ENCODE measurements at places on chromosomes 1 and 21.

GRCh38 chr1:203252678-203253077, 23.2 kb upstream of the CHIT1 start:
- DNase-seq, result peak; percentile 91

DNA sequence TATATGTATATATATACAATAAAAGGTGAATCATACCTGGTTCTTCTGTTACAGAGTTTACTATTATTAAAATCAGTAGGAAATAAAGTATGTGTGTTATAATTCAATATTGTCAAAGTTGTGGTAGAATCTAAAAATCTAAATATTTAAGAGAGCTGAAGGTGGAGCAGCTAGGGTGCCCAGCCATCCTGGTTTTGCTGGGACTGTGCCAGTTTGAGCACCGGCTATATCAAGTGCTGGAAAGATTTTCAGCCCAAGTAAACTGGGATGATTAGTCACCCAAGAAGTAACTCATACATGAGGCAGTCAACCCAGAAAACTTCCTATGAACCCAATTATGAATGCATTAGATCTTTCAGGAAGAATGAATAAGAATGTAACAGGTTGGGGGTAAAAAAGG, 16.9 kb upstream of the KRTAP19-5 start:
- DNase-seq, result no peak

DNA sequence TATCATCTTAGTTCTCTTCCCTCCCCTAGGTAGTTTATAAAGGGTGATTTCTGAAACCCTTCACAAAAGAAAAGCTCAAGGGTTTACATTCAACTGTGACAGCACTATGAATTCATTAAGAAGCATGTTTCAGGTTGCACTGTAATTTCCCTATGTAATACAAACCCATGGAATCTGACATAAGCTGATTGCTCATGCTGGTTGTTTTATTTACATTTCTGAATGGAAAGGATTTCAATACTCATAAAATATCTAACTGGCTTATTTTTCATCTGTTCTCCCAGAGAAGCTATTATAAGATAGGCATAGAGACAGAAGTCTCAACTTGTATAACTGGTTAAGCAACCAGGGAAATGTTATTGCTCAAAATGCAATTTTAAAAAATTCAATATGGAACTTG, 20.5 kb downstream of the WNT2B start:
- no peak for DNase-seq

GRCh38 chr1:5911157-5911556, 81.1 kb downstream of the NPHP4 start:
- DNase-seq, result no peak

GRCh38 chr1:221855156-221855555, 113.3 kb upstream of the DUSP10 start:
- DNase-seq, result no peak

Data from SJCRH30 (cell line).